GM19239 (cell line): ENCODE measurements at places on chromosomes 13 and 19.
A peak's percentile ranks its signal among the peaks of the same experiment; 100 is the strongest.

- DNase-seq: no peak
Observed at GRCh38 chr13:114142640-114143490, 10.4 kb upstream of the RASA3 start.

- no peak for DNase-seq
Observed at GRCh38 chr13:77732287-77732686, 34.8 kb downstream of the SLAIN1 start.

DNA sequence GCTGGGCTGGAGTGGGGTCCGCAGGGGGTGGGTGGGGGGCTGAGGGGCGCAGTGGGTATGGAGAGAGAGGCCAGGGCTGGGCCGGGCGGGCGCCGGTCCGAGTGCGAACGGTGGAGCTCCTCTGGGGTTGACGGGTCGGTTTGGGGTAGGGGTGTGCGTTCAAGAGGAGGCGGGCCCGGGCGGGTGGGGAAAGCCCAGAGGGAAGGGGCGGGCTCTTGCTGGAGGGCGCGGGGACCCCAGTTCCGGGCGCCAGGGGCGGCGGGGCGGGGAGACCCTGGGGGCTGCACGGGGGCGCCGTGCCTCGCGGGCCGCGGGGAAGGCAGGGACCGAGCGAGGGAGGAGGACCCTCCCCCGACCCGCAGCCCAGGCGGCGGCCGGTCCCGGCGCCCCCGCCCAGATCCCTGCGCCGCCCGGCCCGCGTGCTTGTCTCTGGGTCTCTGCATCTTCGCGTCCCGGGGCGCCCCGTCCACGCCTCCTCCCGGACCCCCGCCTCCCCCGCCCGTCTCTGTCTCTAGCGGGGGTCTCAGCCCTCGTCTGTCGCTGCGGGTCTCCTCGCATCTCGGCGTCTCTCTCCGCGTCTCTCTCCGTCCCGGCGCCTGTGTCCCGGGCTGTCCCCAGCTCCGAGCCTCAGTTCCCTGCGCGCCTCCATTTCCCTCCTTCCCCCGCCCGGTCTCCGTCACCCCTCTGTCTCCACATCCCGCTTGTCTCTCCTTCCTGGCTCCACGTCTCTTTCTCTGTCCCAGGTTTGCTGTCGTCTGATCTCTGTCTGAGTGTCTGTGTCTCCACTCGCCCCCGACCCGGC is 8.3 kb upstream of the SHISA7 start:
- no peak for DNase-seq

DNA sequence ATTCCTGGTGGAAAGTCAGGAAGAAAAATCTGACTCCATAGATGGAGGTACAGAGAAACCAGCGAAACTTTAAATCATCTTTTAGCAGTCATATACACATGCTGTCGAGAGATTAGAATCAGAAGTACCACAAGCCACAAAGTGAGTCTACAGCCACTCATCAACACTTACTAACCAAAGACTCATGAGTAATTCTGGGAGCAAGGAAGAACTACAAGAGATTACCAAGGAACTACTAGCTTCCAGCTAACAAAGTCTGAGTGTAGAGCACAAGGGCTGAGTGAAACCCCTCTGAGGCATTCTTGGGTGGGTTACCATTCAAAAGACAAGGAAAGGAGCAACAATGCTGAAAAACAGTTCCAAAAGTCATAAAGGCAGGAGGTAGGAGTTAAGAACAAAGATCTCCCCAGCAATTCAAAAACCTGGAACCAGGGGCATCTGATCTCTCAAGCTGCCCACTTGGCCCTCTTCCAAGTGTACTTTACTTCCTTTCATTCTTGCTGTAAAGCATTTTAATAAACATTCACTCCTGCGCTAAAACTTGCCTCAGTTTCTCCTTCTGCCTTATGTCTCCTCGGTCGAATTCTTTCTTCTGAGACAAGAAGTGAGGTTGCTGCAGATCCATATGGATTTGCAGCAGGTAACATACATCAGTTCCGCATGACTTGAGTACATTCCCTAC is 13.0 kb downstream of the RBM26 start:
- no peak for DNase-seq

GRCh38 chr13:39876258-39876657 is 220.8 kb downstream of the COG6 start:
- DNase-seq: no peak

DNA sequence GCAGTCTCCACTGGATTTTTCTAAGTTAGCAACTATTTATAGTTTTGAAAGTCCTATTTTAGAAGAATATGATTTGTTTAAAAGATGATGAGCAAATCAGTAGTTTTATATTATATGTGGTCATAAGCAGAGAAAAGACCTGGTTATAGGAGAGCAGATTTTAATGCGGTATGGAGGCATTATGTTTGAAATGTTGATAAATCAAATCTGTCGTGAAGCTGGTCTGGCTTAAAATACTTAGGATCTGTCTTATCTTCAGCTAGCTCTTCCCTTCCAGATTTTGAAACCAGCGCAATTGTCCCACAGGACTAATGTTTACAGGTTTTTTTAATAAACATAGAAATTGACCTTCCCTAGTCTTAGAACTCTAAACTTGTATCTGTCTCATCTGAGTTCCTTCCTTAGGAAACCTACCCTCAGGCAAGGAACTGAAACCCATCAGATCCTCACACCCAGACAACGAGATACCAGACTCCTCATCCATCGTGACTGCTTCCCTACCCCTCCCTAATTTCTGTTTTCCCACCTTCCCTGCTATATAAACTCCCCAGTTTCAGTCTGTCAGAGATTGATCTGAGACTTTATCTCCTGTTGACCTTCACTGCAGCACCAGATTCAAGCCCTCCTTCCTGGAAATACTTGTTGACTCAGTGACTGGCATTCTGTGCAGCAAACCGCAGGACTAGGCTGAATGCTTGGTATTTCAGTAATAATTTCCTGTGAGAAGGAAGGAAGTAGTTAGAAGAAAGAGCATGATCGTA is 37.8 kb upstream of the CXCL17 start:
- no peak for DNase-seq

GRCh38 chr13:104106705-104107393 is 1040.6 kb upstream of the SLC10A2 start:
- no peak for DNase-seq

- no peak for DNase-seq
Observed at GRCh38 chr19:801030-801860, 4.0 kb downstream of the PTBP1 start.

DNA sequence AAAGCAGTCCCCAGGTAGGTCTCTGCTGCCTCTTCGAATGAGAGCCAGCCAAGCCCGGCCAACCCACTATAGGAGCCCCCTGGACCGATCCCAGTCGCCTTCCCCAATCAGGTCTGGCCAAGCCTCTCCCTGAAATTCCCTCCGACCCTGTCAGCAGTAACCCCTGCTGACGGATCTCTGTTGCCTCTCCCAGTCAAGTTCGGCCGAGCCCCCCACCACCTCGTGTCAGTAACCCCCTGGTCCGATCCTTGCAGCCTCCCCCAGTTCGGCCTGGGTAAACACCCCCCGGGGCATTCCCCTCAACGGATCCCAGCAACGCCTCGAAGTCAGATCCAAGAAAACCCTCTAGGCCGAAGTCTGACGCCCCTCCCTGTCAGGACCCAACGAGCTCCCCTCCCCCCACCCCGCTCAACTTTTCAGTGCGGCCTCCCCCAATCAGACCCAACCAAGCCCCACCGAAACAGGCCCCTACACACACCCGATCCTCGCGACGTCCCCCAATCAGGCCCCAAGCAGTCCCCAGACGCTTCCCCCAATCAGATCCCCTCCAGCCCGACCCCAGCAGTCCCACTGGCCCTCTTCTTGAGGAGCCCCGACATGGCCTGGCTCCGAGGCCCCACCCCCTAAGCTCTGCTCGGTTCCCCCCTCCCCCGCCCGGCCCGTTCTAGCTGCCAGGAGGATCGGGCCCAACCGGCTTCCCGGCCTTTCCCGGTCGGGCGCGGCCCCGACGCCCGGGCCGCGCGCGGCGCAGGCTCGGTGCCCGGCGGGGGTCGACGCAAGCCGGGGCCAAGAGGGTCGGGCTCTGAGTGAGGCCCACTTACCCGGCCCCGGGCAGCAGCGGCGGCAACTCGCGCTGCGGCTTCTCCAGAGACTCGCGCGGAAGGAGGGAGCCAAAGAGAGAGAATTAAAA is 1.8 kb downstream of the TNPO2 start:
- DNase-seq: peak; percentile 78

- DNase-seq: no peak
Observed at GRCh38 chr13:33349986-33350826, 64.7 kb upstream of the STARD13 start.

DNA sequence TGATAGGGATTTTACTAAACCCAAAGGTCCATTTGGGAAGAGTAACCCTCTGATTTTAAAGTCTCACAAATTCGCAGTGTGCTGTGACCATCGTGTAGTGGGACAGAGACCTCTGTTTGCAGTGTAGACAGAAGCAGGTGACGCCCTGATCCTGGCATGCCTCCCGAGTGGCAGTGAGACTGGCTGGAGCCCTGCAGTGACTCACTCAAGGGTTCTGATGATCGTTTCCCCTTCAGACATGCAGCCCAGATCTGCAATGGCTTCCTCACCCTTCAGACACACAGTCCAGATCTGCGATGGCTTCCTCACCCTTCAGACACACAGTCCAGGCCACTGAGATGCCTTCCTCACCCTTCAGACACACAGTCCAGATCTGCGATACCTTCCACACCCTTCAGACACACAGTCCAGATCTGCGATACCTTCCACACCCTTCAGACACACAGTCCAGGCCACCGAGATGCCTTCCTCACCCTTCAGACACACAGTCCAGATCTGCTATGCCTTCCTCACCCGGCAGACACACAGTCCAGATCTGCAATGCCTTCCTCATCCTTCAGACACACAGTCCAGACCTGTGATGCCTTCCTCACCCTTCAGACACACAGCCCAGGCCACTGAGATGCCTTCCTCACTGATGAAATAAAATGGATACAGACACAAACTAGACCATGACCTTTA is 125.2 kb downstream of the ATP11A start:
- no peak for DNase-seq

DNA sequence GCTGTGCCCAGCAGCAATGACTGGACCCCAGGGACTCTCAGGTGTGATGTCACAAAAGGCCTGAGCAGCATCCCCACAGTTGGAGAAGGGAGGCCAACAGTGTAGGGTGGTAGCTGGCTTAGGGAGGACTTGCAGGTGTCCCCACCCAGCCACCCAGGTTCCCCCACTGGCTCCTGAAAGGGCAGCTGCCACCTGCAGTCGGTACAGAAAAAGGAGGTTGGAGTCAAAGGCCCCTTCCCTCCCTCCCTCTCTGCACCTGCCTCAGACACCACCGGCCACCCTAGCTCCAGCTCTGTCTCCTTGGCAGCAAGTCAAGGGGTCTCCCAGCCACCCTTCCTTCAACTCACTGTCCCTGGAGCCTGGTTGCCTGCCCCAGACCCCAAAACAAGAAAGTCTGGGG is at the start of gene PCP2:
PCP2 (minus strand) TSS at position 22 of the 400 bp plus-strand sequence. CDS start 262 bp downstream, outside the sequence.
- DNase-seq: no peak

DNA sequence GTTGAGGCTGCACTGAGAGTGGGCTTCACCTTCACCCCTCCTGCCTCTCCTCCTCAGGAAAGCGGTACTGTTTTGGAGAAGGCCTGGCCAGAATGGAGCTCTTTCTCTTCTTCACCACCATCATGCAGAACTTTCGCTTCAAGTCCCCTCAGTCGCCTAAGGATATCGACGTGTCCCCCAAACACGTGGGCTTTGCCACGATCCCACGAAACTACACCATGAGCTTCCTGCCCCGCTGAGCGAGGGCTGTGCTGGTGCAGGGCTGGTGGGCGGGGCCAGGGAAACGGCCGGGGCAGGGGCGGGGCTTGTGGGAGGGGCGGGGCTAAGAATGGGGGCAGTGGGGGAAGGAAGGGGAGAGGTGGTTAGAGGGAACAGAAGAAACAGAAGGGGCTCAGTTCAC is 7.5 kb downstream of the CYP2A13 start:
- no peak for DNase-seq

- DNase-seq: peak; percentile 51
Observed at GRCh38 chr19:495402-496111, 729 bp upstream of the MADCAM1 start.

- no peak for DNase-seq
Observed at GRCh38 chr13:112131081-112131712, 64.2 kb downstream of the SOX1 start.

DNA sequence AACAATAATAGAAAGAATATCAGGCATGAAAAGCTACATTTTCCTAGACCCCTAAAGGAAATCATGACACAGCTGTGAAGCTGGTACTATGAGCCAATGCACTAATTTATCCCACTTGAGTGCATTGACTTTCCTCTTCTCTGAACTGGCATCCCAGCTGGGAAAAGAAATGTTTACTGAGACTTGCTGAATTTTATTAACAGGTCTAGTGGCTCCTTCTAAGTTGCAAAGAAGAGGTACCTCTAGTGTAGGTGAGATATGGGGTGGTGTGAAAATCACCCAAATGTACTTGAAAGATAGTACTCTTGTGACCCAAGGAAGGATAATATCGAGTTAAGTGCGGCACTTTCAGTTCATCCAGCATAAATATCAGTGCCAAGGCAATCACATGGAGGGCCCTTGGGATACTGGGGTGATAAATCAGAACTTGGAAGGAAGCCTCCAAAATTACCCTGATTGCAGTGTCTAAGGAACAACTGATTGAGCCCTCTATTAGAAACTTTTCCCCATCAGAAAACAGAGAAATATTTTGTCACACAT is 369.2 kb downstream of the PCDH9 start:
- no peak for DNase-seq

DNA sequence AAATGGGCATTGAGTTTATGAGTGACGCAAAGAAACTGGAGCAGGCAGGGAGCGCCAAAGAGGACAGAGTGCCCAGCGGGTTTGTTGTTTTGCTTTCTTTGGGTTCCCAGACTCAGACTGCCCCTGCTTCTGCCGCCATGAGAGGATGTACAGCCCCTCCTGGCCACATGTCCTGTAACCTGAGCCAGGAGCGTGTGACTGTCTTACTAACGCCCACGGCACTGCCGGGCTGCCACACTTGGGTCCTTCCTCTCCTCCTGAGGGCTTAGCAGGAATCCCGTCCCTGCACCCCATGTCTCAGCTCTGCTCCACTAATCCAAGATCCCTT is 80.5 kb downstream of the GPR12 start:
- DNase-seq: no peak

DNA sequence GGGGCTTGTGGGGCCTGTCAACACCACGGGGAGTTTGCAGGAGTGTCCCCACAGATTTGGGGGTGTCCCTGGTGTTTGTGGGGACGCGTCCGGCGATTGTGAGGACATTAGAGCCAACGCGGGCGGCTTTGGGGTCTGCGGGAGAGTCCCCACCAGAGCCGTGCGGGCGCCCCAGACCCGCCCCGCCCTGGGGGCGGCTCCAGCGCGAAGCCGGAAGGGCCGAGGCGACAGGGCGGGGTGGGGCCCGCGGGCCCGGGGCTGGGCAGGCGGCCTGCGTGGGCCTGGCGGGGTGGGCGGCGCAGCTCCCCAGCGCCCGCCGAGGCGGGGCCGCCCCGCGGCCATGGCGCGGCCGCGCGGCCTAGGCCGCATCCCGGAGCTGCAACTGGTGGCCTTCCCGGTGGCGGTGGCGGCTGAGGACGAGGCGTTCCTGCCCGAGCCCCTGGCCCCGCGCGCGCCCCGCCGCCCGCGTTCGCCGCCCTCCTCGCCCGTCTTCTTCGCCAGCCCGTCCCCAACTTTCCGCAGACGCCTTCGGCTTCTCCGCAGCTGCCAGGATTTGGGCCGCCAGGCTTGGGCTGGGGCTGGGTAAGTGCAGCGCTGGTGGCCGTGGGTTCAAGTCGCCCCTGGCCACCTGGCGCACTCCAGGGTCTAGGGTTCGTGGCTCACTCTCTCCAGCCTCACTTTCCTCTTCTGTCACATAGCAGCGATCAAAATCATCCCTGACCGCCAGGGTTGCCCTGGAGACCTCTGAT is 10.3 kb downstream of the PDE4A start:
- DNase-seq: no peak

- DNase-seq: no peak
Observed at GRCh38 chr19:13078897-13079541, 23.6 kb downstream of the LYL1 start.
